Right atrium auricular region (tissue), 2 donors: ENCODE measurements at places on chromosomes 2 and 18.

DNA sequence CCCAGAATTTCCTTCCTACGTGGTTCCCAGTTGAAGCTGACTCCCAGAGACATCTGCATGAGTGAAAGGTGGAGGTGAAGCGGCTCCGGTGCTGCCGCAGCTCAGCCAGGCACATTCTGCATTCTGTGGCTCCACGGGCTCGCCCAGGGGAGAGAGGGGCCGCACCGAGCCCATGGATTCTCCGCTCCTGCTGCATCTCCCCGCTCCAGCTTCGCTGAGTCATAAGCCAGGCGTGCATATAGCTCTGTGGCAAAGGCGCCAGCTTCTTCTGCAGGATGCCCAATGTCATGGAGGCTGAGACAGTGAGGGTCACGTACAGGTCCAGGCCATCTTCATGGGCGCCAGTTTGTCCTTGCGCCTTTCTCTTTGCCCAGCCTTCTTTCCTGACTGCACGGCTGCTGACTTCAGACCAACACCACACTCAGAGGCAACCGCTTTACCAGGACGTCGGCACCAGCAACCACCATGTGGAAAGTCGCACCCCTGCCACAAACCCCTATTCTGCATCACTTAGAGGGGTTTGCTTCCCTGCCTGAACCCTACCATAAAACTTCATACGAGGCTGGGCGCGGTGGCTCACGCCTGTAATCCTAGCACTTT, 215.7 kb downstream of the MGAT5 start:
- no peaks in the 10 kb centered on the region for H3K27me3 ChIP-seq
- H3K27ac ChIP-seq: no peak overlapping the region
- peak; percentile 55 for DNase-seq
- no peaks in the 10 kb centered on the region for H3K4me1 ChIP-seq
- H3K36me3 ChIP-seq: no peaks in the 10 kb centered on the region
- H3K4me3 ChIP-seq: no peak overlapping the region

- no peaks in the 10 kb centered on the region for H3K27me3 ChIP-seq
- no peak overlapping the region for H3K27ac ChIP-seq
- H3K4me1 ChIP-seq: no peaks in the 10 kb centered on the region
- no peaks in the 10 kb centered on the region for H3K36me3 ChIP-seq
- no peak overlapping the region for H3K4me3 ChIP-seq
Measured at GRCh38 chr2:118722976-118723375, 124.5 kb downstream of the EN1 start.

- no peak overlapping the region for H3K4me3 ChIP-seq
- no peaks in the 10 kb centered on the region for H3K27me3 ChIP-seq
- no peak for DNase-seq
Measured at GRCh38 chr2:179340678-179341077, 76.0 kb upstream of the SESTD1 start.

- no peak overlapping the region for H3K27ac ChIP-seq
- H3K27me3 ChIP-seq: no peaks in the 10 kb centered on the region
- no peak overlapping the region for H3K4me3 ChIP-seq
- H3K4me1 ChIP-seq: no peaks in the 10 kb centered on the region
Measured at GRCh38 chr18:63107931-63108330, 211.6 kb downstream of the BCL2 start.
